RWPE2 (cell line): ENCODE measurements at places on chromosomes 4 and X.

GRCh38 chrX:150489359-150490015, 78.9 kb upstream of the MTM1 start:
- no peak for DNase-seq

- no peak for DNase-seq
Observed at GRCh38 chr4:143375326-143376073, 38.8 kb downstream of the GAB1 start.

DNA sequence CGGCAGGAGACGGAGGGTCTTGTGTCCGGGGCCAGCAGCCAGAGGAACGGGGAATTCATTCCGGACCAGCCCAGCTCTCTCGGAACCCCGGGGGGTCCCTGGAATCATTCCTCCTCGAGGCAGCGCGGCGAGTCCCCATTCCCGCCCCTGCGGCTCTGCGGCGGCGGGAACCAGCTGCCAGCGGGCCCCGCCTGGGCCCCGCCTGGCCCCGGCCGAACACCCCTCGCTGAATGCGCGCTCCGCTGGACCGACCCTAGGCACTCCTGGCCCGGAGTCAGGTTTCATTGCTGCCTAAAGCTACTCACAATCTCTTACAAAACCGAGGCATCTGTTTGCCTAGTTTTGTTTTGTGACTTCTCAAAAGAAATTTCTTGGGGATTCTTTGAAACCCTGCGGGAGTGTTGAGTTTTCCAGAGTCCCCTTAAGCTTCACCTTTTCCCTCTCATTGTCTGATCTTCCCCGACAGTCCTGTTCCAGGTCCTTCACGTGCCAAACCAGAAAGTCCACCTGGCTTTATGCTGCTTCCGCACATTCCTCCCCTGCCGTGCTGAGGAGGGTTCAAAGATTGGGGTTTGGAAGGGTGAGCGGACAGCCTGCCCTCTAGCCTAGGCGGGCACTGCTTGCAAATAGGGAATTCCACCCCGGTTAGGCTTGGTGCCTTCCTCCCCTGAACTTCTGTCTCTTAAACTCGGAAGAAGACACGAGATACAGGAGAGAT, 789 bp downstream of the ARHGAP10 start:
- DNase-seq: no peak

DNA sequence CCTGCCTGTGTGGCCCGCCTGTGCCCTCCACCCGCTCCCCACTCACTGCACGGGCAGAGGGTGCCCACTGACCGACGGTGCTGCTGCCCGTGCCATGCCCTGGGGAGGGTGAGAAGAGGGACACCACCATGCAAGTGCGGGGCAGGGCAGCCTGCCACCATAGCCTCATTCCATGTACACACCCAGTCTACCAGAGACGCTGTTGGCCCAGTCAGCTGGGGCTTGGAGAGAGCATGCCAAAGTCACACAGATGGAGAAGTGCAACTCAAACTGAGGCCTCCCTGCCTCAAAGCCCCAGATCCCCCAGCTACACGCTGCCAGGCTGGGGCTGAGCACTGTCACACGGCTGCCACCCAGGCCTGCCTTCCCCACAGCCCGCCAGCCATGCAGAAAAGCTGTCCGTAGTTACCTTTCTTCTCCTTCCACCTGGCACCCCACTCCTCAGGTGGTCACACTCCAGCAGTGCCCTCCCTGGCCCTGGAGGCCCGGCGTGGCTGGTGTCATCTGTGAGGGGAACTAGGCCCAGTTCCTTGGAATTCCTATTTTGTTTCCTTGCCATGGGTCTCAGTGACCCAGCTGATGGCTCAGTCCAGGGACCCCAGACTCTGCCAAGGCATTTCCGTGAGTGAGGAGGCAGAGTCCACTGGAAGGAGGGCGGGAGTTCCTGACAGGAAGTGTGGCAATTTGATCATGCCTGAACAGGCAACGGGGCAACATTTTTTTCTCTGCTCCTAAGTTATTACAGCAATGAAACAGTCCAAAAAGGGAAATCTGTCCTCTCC, at the start of gene SLC2A9:
Gene SLC2A9 (minus strand): TSS at position 627 of the 782 bp plus-strand sequence. CDS start 68 bp downstream, at position 559.
- peak; percentile 80 for DNase-seq

DNA sequence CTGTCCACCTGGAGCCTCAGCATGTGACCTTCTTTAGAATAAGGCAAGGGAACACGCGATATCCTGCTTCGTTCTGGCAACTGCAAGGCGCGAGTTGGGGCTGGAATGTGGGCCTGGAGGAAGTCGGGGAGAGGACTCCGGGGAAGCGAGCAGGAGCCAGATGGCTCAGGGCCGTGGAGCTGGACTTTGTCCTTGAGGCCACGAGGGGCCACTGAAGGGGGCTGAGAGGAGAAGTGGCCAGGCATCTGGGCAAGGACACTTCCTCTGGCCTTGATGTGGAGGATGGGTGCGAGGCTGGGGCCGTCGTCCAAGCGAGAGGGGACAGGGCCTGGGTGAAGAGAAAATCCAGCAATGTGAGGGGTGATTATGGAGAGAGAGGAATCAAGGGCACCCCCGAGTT, 12.2 kb upstream of the DUSP9 start:
- no peak for DNase-seq

DNA sequence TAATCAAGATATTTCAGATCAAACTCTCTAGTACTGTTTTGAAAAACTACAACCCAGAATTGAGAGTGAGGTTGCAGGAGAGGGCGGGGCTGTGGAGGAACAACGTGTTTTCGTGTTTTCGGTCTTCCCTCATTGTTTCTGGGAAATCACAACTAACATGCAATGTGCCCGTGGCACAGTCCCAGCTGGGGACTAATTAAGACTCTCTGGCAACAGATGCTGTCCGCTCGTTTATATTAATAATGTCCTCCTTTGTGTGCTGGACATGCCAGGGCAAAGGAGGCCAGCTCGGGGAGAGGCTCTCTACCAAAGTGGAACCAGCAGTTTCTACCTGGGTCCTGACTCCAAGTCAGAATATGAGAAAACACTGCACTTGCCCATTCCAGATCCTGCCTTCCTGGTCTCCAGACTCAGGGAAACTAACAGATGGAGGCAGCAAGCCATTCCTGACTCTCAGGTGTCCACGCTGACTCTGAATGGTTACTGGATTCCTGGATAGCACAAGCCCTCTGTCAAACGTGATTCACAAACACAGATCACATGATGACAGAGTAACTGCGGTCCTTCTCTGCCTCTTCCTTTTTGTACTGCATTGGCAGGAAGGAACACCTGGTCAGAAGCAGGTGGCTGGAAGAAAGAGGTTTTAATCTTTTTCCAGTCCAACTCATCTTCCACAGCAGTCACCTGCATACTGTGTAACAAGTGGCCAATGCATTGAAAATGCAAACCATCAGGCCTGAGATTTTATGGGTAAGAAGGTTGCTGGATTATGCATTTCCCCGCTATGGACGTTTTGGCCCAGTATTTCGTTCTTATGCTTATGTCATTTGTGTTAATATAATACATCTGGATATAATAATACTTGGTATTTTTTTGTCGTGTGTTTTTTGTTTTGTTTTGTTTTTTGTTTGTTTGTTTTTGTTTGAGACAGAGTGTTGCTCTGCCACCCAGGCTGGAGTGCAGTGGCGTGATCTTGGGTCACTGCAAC, 65.0 kb downstream of the COQ2 start:
- DNase-seq: no peak

DNA sequence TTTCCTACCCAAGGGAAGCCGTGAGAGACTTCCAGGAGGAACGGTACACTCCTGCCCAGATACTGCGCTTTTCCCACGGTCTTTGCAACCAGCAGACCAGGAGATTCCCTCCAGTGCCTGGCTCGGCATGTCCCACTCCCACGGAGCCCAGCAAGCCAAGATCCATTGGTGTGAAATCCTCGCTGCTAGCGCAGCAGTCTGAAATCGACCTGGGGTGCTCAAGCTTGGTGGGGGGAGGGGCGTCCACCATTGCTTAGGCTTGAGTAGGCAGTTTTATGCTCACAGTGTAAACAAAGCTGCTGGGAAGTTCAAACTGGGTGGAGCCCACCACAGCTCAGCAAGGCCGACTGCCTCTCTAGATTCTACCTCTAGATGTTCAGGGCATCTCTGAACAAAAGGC, 284.8 kb upstream of the FGF13 start:
- DNase-seq: no peak

DNA sequence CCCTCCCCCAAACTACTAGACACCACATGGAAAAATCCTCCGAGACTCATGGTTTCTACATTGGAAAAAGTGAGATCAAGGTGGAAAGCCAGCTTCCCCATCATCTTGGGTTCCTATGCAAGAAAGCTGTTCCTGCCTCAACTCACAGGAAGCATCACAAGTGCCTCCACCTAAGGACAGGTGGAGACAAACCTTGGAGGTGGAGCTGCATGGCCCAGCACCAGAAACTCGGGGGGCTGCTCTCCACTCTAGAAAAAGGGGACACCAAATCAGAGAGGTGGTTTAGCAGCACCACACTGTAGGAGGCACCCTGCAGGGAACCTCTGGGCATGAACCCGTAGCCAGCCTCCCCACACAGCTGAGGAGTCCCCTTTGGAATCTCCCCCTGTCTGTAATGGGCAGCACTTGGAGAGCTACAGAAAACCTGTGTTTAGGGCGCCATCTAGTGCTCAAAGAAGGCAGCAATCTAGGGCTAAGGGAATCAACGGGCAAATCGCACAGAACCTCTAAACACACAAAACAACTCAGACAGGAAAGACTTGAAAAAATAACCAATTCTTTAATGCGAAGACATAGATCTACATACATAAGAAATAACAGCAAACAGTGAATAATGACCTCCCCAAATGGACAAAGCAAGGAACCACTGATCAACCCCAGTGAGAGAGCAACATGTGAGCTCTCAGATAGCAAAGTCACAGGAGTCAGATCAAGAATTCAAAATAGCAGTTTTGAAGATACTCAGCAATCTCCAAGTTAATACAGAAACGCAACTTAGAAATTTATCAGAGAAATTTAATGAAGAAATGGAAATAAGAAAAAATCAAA, 37.0 kb upstream of the ZBTB33 start:
- DNase-seq: no peak

GRCh38 chr4:3296651-3297050, 3.8 kb downstream of the RGS12 start:
- DNase-seq: no peak

GRCh38 chr4:1021386-1022050, 10.1 kb downstream of the FGFRL1 start:
- DNase-seq: no peak

GRCh38 chr4:91089178-91089577, 962.0 kb downstream of the CCSER1 start:
- no peak for DNase-seq

- DNase-seq: no peak
Observed at GRCh38 chrX:136880003-136880451, 498 bp downstream of the RBMX start.

GRCh38 chr4:174600391-174600790, 78.1 kb upstream of the HPGD start:
- no peak for DNase-seq

DNA sequence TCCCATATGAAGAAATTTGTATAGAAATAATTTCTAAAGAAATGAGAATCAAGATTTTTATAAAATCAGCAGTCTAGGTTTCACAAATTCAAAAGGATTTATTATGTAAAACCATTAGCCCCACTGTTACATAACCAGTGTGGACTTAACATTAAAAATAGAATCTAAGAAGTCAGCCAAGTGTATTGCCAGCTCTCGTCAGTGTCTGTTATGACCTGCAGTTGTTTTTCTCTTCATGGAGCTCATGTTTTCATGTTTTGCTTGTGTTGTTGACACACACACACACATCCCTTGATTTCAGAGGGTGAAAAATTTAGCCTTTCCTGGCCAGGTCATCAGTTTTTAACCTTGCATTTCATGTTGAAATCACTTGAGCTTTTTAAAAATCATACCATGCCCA, 39.5 kb downstream of the USP38 start:
- DNase-seq: no peak

DNA sequence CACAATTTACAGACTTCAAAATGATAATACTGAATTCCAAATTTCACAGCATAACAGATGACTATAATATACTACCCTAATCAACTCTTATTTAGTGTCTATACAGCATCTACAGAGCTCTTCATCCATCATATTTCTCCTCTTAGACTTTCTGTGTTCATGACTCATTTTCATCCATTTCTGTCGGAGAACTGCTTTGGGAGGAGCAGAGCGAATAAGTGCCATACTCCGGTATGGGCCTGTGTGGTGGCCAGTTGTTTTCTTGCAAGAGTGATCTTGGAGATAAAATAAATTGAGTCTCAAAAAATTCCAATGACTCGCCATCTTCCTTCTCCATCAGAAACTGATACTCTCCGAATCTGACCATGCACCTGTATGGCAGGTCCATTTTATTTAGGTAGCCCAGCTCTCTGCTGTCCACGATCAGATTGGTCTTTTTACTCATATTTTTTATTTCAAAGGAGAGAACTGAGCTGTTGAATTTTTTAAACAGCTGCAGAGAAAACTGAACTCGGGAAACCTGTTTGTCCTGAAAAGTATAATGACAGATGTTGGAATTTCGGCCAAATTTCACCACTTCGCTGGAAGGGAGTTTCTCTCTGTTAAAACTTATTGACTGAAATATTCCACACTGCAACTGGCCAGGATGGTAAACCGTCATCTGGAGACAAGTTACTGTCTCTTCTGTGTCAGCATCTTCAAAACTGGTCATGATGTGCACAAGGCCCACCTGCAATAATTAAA, 7.8 kb downstream of the TIFA start:
- DNase-seq: no peak

DNA sequence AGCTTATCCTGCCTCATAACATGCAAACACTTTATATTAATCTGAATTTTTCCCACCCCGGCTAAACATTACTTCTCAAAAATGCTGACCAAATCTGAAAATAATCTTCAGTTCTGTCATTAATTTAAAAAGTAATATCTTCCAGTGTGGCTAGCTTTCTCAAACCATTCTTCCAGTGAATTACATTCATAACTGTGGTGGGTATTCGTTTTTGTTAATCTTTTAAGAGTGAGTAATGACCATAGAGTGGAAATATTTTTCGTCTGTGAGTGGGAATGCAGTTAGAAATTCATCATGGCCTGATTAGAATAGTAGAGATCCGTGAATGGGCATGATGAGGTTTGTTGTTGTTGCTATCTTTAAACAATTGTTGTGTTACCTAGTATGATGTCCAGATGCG, 138.6 kb upstream of the SFRP2 start:
- DNase-seq: no peak

DNA sequence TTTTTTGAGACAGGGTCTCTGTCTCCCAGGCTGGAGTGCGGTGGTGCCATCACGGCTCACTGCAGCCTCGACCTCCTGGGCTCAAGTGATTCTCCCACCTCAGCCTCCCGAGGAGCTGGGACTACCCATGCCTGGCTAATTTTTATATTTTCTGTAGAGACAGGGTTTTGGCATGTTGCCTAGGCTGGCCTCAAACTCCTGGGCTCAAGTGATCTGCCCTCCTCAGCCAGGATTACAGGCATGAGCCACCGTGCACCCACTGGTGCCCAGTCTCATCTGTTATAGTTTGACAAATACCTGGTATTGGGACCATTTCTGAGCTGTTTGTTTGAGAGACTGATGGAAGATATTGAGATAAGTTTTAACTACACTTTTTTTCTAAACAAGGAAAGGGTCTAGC, 57.5 kb upstream of the SMIM10 start:
- DNase-seq: no peak

GRCh38 chr4:166499820-166500219, 626.8 kb downstream of the TLL1 start:
- no peak for DNase-seq
